ENCODE measurements at places on chromosomes 11 and 22.

DNA sequence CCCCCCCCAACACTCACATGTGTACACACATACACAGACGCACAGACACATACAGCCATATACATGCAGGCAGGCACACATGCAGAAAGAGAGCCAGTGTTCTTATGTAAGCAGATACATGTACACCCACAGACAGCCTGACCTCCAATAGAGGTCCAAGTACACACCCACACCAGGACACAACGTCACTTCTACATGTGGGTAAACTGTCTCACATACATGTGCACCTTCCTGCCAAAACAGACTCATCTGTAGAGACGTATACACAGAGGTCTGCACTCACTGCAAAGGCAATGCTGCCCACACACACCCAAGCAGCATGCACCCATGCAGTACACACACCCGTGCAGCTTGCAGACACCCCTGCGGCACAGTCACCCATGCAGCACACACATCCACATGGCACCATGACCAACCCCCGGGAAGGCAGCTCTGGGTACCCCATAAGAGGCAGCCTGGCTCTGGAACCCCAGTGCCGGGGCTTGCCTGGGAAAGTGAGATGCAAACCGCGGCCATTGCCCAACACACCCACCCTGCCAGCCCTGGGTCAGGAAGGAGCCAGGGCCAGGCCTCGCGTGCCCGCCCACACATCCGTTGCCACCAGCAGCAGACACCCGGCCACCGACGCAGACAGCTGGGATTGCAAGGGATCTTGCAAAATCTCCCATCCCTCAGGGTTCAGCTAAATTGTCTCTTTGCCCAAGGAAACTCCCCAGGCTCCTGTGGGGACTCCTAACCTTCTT, 10.1 kb downstream of the CASTOR1 start:
- DNase-seq: no peak

- no peak for DNase-seq
These were observed 8.2 kb upstream of the NAP1L4 start for GRCh38 chr11:3000032-3000961.

DNA sequence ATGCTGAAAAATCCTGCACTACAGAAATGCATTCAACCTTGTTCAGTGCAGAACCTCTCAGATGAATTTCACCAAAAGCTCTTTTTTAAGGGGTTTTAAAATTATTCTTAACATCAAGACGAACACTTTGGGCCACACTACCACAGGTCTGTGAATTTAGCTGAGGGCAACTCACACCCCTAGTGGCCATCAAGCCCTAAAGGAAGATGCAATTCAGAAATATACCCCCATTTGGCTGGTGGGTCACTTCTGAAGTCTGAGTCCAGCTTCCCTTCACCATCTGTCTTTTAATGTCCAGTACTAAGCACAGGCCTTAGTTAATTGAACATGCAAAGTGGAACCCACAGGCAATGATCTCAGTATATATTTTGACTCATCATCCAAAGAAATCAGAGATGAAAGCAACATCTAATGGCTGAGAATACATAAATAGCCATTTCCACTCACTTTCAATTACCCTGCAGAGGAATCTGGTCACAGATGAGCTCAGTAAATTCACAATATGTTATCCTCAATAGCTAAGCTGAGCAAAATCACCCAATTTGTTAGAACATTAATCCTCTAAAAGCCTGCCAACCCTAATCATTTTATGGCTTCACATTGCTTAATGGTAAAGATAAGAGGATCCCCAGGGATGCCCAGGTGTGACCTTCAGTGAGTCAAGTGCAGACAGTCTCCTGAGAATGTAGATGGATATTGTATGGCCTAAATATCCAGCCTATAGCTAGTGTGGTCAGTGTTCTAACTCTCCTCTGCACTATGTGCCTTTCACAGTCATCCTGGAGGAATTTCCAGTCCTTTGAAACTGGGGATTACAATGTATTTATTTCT, 50.3 kb downstream of the FAM76B start:
- DNase-seq: no peak

GRCh38 chr11:2860636-2861035, 24.9 kb downstream of the CDKN1C start:
- peak; percentile 26 for DNase-seq

DNA sequence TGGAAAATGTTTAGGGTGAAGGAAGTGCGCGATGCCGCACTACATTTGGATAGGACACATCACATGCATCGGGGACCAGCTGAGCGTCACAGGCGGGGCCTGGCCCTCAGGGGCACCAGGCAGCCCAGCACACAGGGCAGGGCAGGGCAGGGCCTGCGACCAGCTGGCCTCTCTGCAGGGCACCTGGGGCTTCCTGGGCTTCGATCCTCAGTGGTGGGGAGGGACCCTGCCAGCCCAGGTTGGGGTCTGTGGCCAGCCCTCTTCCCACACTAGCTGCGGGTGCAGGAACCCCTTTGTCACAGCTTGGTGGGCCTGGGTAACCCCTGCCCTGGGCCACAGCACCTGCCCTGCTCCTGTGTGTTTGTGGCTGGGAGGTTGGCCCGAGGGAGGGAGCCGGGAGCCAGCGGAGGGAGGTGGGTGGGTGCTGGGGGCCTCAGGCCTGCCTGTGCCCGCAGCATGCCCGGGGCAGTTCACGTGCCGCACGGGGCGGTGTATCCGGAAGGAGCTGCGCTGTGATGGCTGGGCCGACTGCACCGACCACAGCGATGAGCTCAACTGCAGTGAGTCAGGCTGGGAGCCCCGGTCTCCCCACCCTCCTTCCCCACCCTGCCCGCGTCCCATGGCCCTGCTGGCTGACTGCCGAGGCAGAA, 37.9 kb downstream of the ST14 start:
- DNase-seq: no peak

DNA sequence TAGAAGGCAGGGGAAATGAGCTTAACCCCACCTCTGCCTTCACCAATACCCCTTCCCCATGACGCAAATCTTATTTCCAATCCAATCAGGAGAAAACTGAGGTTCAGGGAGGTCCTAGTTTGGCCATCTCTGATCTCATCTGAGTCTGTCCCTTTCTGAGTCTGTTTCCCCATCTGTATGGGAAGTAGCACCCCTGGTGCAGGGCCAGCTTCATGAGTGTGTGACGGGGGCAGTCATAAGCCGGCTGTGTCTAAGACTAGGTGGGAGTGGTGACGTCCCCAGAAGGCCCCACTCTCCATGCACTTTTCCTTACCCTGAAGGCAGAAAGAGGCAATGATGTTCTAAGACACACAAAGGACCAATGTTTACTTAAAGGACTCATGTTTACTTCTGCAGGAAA, 72.3 kb downstream of the MN1 start:
- no peak for DNase-seq

- no peak for DNase-seq
These were observed 118.8 kb upstream of the CADM1 start for GRCh38 chr11:115623021-115623451.

DNA sequence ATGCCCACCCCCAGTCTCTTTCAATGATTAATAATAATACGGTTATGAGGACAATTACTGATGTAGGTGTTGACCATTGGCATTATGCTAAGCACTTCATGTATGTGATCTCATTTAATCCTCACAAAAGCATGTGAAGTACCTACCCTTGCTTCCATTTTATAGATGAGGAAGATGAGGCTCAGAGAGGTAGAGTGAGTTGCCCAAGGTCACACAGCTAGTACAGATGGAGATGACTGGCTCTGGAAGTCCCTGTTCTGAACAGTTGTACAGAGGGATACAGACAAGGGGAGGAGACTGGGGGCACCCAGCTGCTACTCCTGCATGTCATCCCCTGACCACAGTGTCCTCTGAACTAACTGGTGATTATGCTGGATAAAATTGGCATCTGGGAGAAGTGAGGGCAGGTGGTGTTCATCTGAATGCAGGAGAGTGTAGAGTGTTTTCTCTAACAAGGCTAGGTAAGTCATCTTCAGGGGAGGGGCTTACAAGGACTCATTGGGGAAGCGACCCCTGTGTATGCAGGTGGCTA, 43.2 kb downstream of the KIAA1671 start:
- no peak for DNase-seq

DNA sequence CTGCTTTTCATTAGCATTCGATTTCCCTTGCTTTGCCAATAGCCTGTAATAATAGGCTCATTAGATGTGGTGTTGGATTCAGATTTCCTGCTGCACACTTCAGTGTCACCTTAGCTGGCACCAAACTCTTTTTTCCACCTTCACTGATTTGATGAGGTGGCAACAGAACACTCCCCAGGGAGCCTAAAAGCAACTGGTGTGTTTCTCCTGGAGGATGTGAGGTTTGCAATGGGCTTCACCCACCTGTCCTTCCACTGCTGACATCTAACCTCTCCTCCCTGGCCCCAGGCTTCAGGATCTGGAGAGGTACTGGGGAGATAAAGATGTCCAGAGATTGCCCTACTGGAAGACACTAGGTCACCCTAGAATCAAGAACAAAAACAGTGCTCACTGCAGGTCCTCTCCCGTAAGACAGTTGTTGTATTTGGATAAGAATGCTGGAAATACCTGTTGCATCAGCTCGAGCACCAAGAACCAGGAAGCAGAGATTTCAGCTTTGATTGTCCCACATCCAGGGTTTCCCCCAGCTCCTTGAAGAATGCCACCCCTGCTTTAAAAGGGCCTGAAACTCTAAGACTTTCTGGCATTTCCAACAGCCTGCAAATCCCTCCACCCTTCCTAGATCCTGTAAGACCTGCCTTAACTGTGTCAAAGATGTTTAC, 96.9 kb downstream of the SLC1A2 start:
- no peak for DNase-seq

GRCh38 chr11:106379712-106380111, 302.2 kb downstream of the AASDHPPT start:
- no peak for DNase-seq

DNA sequence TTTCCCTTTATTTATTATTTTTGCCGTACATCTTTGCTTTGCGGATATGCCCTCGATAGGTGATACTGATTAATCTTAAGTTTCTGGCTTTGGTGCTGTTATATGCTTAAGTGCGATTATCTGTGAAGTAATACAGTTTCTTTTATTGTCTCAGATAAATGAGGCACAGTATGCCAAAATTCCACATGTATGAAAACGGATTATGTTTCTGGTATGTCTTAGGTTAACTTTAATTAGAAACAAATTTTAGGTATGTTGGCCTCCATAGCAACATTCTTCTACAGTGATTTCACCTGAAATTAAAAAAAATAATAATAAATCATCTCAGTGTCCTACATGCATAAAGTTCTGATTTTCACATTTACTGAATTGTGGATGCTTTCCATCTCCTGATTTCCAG, 119.2 kb downstream of the ARHGAP42 start:
- DNase-seq: no peak

- no peak for DNase-seq
These were observed 8.9 kb downstream of the SERHL2 start for GRCh38 chr22:42562684-42563083.

- DNase-seq: no peak
These were observed 75.5 kb downstream of the MICAL2 start for GRCh38 chr11:12185914-12186313.

GRCh38 chr11:23317816-23318215, 457.5 kb upstream of the CCDC179 start:
- no peak for DNase-seq

- peak; percentile 45 for DNase-seq
These were observed 1.7 kb downstream of the RASGRP2 start for GRCh38 chr11:64742087-64742888.

DNA sequence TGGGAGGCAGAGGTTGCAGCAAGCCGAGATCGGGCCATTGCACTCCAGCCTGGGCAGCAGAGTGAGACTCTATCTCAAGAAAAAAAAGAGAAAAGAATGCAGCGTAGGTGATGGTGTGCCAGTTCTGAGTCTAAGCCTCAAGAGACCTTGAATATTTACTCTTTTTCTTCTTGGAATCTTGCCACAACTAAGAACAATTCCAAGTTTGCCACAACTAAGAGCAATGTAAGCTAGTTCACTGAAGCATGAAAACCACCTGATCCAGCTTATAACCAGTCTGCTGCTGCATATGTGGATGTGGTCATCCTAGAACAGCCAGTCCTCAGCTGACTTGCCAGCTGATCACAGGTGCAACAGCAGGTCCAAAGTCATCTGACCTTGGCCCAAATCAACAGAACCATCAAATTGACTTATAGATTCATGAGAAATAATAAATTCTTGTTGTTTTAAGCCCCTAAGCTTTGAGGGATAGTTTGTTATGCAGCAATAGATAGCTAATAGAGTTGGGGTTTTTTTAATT, 25.4 kb upstream of the SEZ6L start:
- no peak for DNase-seq

- DNase-seq: peak; percentile 75
These were observed 30.0 kb upstream of the WNT11 start for GRCh38 chr11:76236092-76236999.

DNA sequence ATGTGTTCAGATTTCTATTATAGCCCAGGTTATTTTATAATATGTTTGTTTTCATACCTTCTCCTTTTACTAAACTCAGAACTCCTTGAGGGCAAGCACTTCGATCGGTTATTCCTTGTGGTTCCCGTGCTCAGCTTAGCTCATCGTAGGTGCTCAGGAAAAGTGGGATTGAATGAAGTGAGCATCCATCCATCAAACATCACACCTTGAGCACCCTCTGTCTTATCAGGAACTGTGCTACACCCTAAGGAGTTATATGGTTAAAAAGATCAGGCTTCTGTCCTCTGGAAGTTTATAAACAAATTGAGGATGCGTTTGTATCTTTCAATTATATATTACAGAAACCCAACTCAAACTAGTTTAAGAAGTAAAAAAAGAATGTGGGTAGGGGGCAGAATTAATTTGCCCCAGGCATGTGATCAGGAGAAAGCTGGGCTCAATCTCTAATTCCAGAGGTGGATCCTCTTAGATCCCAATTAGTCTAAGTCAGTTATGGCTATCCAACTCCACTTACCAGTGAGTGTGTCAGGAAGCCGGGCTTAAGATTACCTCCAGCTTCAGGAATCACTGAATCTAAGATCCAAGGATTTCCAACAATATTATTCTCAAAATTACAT, 59.9 kb upstream of the RRAS2 start:
- peak; percentile 17 for DNase-seq

DNA sequence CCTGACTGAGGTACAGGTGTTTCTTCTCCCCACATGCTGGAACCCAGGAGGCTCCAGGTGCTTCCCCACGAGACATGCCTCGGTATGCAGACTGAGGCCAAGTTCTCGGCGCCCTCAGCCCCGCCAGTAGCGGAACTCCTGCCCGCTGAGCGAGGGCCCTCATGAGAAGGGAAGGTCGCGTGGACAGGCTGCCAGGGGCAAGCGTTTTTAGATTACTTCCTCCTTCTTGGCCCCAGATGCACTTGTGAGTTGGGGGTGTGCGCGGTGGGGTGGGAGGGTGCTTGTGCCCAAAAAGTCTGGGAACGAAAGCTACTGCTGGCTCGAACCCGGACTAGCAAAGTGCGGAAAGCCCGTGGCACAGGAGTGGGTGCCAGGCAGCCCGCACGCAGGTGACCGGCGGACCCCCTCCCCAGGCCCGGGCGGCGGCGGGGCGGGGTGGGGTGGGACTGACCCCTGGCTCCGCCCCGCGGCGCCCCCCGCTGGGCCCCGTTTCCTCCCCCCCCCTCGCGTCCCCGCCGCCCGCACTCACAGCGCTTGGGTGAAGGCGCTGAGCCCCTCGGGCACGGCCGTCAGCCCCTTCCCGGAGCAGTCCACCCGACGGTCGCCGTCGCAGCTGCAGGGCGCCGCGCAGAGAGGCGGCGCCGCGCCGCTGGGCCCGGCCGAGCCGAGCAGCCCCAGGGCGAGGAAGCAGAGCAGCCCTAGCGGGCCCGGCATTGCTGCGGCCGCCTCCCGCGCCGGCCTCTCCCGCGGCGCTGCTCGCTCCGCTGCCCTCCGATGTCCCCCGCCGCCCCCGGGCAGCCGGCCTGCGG, 797 bp downstream of the LGR4 start:
- peak; percentile 14 for DNase-seq

- no peak for DNase-seq
These were observed 4.7 kb downstream of the GUCD1 start for GRCh38 chr22:24550028-24550901.

GRCh38 chr11:121112498-121113455, 11.7 kb downstream of the TECTA start:
- peak; percentile 61 for DNase-seq

GRCh38 chr11:99565333-99565732, 544.6 kb downstream of the CNTN5 start:
- DNase-seq: no peak
